ENCODE measurements at places on chromosomes 7 and 10.
A peak's percentile ranks its signal among the peaks of the same experiment; 100 is the strongest.

GRCh38 chr7:112806156-112806555 is 16.0 kb upstream of the TMEM168 start:
- DNase-seq: no peak

- DNase-seq: peak; percentile 20
These were observed 418.9 kb downstream of the MDFIC start for GRCh38 chr7:115340828-115341227.

GRCh38 chr10:43121444-43121843 is 16.8 kb upstream of the CSGALNACT2 start:
- no peak for DNase-seq

DNA sequence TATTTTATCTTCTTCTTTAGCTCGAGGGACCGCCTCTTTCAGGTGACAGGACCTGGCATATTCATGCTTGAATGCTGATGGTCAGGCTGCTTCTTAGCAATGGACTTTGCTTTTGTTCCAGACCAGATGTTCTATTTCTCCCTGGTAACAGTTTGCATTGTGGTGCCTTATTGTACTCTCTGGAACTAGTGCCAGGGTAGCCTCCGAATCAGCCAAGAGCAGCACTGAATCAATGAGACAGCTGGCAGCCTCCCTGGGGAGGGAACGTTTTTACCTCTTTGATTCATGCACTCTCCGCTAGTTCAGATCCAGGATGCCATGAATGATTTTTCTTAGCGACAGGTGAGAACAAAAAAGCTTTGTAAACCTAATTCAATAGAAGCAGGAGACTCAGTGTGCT is 54.1 kb upstream of the NXPH1 start:
- DNase-seq: no peak

- no peak for DNase-seq
These were observed 71.1 kb downstream of the ATRNL1 start for GRCh38 chr10:115164220-115164619.

GRCh38 chr10:98477861-98478260 is 31.1 kb upstream of the HPS1 start:
- DNase-seq: no peak

DNA sequence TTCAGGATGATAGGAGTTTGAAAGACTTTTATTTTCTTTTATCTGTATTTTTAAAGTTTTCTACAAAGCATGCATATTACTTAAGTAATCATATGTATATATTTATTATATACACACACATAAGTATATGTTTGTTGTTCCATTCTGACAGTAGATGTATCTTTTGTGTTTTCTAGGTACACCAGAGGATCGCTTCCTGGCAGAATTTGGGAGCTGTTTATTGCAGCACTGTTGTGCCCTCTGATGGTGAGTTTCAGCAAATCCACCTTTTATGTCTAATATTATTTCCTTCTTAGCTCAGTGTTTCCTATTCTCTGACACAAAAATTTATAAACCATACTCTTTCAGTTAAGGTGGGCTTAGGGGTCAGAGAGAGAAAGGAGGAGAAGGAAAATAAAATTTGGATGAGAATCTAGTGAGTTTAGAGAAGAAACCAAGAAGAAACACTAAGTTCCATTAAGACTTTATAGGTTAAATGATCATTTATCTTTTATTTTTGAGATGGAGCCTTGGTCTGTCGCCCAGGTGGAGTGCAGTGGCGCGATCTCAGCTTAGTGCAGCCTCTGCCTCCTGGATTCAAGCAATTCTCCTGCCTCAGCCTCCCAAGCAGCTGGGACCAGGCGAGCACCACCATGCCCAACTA is 59.2 kb upstream of the OIT3 start:
- peak; percentile 76 for DNase-seq

DNA sequence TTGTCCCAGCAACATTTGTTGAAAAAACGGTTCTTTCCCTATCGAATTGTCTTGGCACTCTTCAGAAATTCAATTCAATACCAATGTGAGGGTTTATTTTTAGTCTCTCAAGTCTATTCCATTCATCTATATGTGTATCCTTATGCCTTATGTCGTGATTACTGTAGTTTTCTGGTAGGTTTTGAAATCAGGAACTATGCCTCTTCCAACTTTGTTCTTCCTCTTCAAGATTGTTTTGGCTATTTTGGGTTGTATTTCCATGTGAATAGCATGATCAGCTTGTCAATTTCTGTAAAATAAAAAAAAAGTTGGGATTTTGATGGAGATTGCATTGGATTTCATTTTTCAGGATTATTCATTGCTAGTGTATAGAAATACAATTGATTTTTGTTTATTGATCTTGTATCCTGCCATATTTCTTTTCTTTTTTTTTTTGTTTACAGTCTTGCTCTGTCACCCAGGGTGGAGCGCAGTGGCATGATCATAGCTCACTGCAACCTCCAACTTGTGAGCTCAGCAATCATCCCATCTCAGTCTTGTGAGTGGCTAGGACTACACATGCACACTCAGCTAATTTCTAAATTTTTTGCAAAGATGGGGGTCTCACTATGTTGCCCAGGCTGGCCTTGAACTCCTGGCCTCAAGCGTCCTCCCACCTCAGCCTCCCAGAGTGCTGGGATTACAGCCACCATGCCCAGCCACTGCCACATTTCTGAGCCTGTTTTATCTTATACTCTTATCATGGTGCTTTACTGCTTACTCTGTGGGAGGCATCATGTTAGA is 46.2 kb upstream of the MKLN1 start:
- no peak for DNase-seq

DNA sequence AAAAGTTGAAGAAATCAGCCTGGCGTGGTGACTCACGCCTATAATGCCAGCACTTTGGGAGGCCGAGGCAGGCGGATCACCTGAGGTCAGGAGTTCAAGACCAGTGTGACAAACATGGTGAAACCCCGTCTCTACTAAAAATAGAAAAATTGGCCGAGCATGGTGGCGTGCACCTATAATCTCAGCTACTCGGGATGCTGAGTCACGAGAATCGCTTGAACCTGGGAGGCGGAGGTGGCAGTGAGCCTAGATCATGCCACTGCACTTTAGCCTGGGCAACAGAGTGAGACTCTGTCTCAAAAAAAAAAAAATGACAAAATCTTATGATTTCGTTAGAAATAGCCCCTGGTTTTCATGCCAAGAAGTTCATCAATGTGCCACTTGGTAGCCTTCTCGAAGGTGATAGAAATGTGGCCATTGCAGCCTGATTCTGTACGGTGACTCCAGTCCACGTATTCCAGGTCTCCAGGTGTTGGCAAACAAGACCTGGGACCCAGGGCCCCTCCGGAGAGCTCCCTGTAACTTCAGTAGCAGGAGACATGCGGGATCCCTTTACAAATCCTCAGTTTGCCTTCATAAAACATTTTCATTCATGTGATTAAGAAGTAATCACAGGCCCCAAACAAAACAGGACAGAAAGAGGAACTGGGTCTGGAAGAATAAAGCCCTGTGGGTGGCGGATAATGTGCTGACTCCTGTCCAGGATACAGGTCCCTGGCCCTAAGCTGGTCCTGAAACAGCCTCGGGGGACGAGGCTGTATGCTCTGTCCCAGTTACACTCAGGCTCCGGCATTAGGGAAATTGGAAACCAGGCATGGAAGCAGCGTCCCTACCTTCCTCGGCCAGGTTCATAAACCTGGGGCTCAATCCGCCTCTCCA is 207.3 kb upstream of the SH2B2 start:
- DNase-seq: peak; percentile 49

DNA sequence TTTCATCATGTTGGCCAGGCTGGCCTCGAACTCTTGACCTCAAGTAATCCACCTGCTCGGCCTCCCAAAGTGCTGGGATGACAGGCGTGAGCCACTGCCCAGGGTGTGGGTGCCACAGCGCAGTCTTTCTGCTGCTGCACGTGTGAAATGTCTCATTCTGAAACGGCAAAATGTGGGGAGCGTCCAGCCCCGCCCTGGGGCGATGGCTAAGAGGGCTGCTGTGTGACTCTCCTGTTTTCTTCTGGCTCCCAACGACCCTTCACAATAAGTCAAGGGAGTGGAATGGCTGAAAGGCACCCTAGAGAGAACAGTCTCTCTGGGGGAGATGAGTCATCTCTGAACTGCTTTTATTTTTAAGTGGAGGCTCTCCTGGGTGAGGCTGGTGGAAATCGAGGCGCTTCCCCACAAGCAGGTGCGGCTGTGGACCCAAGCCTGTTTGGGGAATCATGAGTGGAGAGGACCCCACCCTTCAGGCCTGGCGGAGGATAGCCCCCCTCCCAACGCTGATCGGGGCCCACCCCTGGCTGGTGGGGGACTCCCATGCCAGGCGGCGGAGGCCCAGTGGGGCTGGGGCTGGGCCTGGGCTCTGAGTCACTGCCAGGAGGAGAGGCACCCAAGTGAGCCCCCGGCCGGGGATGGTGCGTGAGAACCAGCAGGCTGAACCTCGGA is 18.0 kb downstream of the ADAP1 start:
- no peak for DNase-seq

- DNase-seq: no peak
These were observed 55.8 kb downstream of the INPP5A start for GRCh38 chr10:132593389-132593788.

GRCh38 chr7:41878309-41879295 is 175.7 kb upstream of the INHBA start:
- no peak for DNase-seq

DNA sequence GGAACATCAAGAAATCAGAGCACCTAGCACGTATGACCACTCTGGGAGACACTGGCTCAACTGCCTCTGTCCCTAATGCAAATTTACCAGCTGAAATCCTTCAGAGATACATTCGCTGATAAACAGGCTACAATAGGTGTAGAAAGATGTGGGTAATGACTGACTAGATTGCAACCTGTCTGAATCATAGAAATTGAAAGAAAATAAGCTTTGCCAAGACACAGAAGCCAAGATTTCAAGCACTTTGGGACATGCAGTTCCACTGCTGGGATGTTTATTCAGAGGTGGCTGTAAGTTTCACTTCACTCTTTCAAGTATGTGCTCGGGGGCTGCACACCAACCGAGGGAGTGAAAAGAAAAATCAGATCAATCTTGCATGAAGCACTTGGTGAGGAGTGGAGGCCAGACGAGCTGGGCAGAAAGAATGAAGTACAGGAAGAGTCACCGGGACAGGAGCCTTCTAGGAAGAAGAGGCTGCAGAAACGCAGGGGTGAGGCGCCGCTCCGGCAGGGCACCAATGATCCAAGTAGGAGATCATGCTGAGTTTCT is 276.7 kb downstream of the PARD3 start:
- no peak for DNase-seq

- no peak for DNase-seq
These were observed 195.2 kb downstream of the DOCK4 start for GRCh38 chr7:112010994-112011393.

- DNase-seq: no peak
These were observed 34.6 kb upstream of the UNCX start for GRCh38 chr7:1197997-1198625.

DNA sequence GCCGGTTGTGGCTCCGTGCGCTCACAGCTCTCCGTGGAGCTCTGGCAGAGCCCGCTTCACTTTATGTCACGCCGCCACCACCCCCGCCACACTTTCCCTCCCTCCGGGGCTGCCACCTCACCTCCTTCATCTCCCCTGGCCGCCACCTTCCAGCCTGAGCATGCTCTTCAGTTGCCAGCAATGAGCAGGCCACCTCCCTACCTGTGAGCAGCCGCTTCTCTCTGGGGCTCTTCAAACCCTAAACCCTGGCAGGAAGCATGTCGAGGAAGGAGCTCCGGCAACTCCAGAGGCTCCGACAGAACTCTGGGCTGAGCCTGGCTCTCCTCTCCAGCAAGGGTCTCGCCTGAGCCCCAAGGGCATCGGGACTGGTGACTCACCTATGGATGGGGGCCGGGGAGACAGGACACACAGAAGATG is 36.7 kb downstream of the GBX1 start:
- DNase-seq: no peak

DNA sequence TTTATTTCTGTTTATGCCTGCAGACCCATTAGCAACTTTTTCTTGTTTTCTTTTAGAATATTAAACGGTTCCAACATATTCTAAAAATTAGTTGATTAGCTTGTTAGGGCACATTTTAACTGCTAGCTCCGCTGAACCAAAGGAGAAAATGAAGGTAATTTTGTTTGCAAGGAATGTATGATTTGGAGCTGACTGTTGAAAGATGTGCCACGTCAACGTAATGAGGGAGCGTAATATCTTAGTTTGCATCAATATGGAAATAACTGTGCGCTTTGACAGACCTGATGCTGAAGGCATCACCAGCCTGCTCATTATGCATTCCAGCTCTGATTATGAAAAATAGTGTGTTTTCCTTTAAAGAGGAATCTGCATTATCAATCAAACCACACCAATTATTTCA is 102.0 kb upstream of the CTBP2 start:
- DNase-seq: no peak

DNA sequence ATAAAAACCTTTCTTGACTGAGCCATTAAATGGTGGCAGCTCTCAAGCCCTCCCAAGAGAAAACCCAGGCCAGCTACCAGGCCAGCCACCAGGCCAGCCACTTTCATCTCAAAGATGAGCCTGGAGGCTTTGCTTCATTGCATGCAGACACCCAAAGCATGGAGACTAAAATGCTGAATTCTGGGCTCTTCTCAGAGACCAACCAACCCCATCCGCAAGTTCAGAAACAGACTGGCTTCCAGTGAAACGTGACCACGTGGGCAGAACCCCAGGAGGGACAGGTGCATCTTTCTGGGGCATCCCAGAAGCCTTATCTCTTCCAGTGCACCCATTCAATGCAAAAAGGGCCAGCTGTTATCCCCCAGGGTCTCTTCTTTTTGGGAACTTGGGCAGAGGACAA is 20.9 kb downstream of the CHST15 start:
- no peak for DNase-seq

GRCh38 chr10:6746782-6747181 is 166.7 kb upstream of the PRKCQ start:
- DNase-seq: no peak

- no peak for DNase-seq
These were observed 34.2 kb downstream of the PDZD8 start for GRCh38 chr10:117341061-117341460.

- peak; percentile 76 for DNase-seq
These were observed 2.6 kb downstream of the STK31 start for GRCh38 chr7:23712368-23713284.

DNA sequence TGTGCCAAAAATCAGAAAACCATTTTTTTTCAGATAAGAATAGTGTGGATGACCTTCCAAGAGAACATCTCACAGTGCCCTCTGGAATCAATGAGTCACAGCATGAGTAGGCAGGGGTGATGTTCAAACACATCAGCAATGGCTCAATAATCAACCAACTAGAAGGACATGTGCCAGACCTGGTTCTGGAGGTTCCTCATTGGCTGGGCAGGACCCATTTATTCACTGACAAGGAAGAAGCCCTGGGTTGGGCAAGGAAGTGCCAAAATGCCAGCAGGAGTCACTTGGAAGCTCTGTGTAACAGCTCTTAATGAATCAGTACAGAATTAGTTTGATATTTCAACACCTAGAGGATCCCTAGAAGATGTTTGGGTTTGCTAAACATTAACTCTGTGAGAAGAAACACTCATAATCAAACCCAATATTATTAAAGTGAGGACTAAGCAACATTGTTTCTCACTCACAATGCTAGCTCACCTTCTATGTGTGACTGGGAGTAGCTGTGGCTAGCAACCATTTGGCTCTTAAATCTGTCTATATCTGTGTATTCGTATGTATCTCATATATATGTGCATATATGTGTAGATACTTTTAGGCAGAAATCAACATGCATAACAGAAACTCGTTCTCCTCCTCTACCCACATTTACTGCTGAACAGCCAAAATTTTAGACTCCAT is 72.3 kb upstream of the APBB1IP start:
- no peak for DNase-seq

All from GM23338 (cell line).